Skin of body (tissue), 3 donors: ENCODE measurements at places on chromosomes 3 and 15. TPM values are rescaled to one million over a fixed set of nuclear protein-coding genes. Genes with fewer than 3 reads are reported as not detected.

The ACKR2 gene
- total RNA-seq = 1.6 TPM

The SLC27A2 gene
- total RNA-seq = 0.39 TPM

The CKMT1A gene
- total RNA-seq = 7.1 TPM

GRCh38 chr3:31896648-31897433 is 84.2 kb downstream of the OSBPL10 start:
- DNase-seq = no peak

The IQCF5 gene
- total RNA-seq = not detected

GRCh38 chr15:45030743-45031142 is 7.7 kb downstream of the SORD start:
- no peak for DNase-seq

The FSIP1 gene
- 0.89 TPM for total RNA-seq

- no peak for DNase-seq
Measured at GRCh38 chr3:48187579-48188265, 495 bp downstream of the CDC25A start.

GRCh38 chr15:64865998-64866520 is 24.3 kb downstream of the PLEKHO2 start:
- DNase-seq = no peak

The BNC1 gene
- 9.2 TPM for total RNA-seq

GRCh38 chr15:100229181-100230163 is 112.3 kb downstream of the ADAMTS17 start:
- DNase-seq = no peak

- DNase-seq = no peak
Measured at GRCh38 chr15:82835391-82835917, 26.0 kb downstream of the WHAMM start.

DNA sequence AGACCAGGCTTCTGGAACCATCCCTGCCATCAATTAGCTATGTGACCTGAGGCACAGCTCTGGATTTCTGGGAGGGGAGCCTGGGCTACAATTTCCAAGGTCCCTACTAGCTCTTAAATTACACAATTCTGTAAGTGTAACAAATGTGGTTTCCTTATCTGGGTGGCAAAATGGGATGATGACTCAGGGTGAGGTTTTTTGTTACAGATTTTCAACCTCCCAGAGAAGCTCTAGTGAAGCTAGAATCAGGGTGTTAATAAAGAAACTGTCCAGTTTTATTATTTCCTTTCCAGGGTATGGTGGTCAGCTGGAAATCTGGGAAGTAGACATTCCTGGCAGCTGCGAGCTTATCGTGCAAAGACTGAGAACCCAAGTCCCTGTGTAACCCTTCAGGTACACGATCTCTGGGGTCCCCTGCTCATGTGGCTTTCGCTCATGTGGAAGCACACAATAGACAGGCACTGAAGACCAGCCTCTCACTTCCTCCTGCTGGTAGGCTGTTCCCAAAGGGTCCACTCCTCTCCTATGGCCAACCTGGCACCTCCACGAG is 7.3 kb downstream of the RAB27A start:
- no peak for DNase-seq

The ZMYND10 gene
- total RNA-seq = 0.89 TPM

DNA sequence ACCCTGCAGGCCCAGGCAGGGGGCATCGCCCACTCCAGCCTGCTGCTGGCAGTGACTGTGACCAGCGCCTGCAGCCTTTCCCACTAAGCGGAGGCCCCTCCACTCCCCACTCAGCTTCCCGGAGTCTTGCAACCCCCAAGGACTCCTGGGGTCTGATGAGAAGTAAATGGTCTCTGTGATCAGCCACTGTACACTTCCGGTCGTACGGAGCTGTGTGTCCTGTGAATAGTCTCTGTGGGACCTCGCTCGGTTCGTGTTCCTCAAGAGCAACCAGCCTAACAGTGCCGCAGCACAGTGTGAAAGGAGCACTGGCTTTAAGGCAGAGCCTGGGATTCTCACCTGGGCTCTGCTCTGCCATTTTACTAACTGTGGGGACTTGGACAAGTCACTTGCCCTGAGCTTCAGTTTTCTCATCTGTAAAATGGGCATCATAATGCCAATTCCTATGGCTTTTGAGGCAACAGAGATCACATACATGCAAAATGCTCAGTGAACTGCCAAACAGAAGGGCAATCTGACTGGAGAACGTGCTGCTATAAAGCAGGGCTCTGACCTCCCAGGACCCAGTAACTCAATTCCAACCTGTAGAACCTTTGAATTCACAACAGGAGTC is 26.7 kb downstream of the TMEM43 start:
- no peak for DNase-seq
